ENCODE measurements at places on chromosomes 6 and 20.

GRCh38 chr6:117352466-117353081 is 73.2 kb downstream of the ROS1 start:
- peak; percentile 64 for DNase-seq

DNA sequence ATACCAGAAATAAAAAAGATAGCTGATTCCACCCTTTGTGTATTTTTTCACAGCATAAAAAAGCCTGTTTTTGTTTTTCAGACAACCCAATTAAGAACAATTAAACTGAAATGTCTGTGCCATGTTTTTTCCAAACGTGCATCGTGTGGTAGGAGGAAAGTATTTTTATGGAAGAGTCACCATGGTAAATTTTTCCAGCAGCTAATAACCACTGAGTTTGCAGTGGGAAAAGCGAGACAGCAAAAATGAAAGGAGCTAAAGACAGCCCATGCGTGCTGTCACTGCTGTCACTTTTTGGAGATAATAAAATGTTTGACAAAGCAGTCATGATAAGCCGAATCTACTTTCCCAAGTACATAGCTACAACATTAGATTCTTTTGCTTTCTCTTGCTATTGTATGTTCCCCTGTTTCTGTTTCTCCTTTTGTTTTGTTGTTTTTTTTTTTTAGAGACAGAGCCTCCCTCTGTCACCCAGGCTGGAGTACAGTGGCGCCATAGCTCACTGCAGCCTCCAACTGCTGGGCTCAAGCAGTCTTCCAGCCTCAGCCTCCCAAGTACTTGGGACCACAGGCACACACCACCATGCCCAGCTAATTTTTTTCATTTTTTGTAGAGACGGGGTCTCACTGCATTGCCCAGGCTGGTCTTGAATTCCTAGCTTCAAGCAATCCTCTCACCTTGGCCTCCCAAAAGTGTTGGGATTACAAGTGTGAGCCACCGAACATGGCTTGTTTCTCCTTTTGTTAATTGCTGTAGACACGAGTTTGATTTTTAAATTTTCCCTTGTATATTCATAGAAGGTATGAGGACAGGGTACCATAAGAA is 261.3 kb downstream of the TMEM242 start:
- no peak for DNase-seq

GRCh38 chr6:95185874-95186273 is 391.5 kb upstream of the MANEA start:
- DNase-seq, result no peak

DNA sequence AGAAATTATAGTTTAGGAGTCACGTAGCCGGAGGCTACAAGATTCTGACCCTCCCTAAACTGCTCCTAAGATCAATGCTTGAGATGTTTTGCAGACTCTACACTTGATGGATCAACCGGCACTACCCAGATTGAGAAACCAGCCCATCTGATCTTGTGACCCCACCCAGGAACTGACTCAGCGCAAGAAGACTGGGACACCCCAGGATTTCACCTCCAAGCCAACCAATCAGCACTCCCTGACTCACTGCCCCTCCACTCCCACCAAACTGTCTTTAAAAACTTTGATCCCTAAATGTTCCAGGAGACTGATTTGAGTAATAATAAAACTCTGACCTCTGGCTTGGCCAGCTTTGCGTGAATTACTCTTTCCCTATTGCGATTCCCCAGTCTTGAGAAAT is 99.8 kb downstream of the OPRM1 start:
- DNase-seq, result peak; percentile 4

- no peak for DNase-seq
These were observed 23.2 kb downstream of the TNXB start for GRCh38 chr6:32085759-32086459.

GRCh38 chr6:152943260-152943897 is 39.5 kb downstream of the FBXO5 start:
- DNase-seq, result no peak

GRCh38 chr6:114886670-114887436 is 544.0 kb upstream of the HS3ST5 start:
- no peak for DNase-seq

DNA sequence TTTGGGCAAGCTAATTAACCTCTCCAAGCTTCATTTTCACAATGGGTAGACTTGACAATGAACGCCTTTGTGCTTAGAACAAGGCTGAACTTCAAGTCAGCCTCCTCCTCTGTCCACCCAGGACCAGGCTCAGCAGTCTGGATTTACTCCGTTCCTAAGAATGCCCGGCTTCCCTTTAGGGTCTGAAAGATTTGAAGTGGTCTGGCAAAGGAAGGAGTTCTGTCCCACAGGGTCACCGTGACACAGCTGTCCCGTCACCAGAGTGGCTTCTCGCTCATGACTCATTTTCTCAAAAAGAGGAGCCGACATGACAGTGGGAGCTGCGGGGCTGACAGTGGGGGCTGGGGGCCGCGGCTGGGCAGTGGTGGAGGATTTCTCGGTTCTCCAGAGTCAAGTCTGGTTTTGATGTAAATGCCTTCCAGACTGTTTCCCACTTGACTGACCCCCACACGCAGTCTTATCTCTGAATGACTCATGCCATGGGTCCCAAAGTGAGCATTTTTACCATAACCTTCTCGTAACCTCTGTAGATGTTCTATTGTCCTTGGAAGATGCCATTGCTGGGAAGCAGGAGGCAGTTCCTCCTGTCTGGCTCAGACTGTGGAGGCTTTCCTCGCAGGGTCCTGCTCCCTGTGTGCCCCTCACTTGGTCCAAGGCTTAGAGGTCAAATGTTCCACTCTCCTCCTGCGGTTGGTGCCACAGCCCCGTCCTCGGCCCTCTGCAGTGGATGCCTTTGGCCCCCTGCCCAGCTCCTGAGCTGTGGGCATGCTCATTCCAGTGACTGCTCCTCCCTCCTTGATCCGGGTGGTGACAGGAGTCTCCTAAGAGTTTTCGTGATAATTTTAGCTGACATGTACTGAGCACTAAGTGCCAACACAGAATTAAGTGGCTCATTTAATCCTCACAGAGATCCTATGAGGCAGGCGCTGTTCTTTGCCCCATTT is 253.1 kb downstream of the FNDC1 start:
- peak; percentile 1 for DNase-seq

DNA sequence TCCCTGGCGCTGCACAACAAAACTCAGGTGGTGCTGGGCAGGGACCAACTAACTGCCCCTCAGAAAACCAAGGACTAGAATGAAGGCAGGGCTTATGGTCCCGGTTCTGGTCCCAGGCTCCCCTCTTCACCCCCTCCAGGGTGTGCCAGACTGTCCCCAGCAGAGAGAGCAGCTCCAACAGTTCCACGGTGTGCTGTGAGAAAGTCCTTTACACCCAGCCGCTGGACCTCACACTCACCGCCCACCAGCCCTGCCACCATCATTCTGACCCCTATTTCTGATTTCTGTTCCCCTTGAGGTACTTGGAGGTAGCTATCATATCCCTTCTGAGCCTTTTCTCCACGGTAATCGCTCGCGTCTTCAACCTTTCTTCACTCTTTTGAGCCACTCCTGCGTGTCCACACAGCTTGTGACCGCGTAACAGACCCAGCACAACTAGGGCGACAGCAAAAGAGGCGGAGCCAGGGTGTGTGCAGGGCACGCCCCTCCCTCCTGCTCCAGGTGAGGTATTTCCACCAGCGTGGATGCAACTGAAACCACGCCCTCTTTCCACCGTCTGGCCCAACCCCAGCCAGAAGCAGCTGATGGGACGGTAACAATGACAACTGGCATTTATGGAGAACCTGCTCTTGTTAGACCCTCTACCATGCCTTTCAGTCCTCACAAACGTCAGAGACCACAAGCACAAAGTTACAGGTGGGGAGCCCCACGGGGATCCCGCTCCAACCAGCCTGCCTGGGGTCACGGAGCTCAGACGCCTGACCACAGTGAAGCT is 2.3 kb downstream of the PXDC1 start:
- DNase-seq, result no peak

DNA sequence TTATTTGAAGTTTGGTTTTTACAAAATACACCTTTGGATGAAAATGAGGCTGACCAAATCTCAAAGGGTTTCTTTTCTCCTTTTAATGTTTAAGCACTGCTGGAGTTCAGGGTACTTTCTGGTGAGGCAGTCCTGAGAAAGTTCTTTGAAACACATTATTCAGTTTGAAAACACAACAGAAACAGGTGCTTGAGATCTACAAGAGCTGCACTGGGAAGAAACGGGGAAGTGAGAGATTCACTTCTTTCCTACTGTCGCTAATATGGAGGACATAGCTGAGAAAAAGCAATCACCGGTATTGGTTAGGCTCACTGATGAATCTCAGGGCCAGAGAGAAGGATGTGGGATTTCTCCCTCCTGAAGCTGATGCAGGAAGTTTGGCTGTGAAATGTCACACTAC is 22.9 kb upstream of the TMEM170B start:
- no peak for DNase-seq

GRCh38 chr20:53677447-53678314 is 84.0 kb upstream of the ZNF217 start:
- peak; percentile 71 for DNase-seq

GRCh38 chr20:44960103-44960852 is at the start of gene TOMM34:
Gene TOMM34, minus strand, starts transcription at chr20:44960397. Its CDS starts 64 bp downstream, at chr20:44960333.
- DNase-seq, result peak; percentile 92

- no peak for DNase-seq
These were observed 51.0 kb downstream of the KCNQ5 start for GRCh38 chr6:72672906-72673305.

GRCh38 chr6:160247457-160247883 is 11.2 kb downstream of the SLC22A2 start:
- DNase-seq, result no peak

DNA sequence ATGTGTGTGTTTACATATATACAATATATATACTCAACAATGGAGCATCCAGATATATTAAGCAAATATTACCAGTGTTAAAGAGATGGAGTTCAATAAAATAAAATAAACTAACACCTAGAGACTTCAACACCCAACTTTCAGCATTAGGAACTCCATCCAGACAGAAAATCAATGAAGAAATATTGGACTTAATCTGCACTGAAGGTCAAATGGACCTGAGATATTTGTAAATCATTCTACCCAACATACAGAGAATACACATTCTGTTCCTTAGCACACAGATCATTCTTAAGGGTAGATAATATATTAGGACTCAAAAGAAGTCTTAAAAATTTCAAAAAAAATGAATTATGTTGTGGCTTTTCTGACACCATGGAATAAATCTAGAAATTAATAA is 832.3 kb upstream of the ADGRB3 start:
- no peak for DNase-seq

- peak; percentile 49 for DNase-seq
These were observed 100.1 kb upstream of the CCDC28A start for GRCh38 chr6:138673346-138674014.

DNA sequence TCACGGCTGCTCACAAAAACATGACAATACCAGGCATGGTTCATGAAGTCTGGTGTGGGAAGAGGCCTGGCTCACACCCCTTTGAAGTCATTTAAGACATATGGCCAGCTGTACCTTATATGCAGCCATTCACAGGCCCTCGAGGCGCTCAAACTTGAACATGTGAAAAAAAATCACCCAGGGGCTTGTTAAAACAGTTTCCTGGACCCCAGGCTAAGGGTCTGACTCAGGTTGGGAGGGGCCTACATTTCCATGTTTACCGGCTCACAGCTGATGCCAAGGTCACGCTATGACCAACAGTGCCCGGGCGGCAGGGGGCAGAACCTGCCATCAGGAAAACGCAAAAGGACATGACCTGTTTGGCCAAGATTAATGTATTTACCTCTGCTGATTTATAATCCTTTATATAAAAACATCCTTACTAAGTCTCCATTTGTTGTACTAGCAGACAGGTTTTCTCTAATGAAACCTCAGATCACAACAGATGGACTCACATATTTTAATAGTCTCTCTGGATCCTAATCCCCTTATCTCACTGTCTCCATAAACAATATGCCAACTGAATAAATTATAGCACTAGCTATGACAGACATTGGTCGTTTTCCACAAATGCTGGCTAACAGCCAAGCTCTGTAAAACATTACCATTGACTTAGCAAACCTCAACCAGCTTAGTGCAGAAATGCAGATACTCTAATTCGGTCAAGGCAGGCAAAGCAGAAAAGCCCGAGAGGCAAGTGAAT is 19.9 kb downstream of the EZR start:
- peak; percentile 21 for DNase-seq

DNA sequence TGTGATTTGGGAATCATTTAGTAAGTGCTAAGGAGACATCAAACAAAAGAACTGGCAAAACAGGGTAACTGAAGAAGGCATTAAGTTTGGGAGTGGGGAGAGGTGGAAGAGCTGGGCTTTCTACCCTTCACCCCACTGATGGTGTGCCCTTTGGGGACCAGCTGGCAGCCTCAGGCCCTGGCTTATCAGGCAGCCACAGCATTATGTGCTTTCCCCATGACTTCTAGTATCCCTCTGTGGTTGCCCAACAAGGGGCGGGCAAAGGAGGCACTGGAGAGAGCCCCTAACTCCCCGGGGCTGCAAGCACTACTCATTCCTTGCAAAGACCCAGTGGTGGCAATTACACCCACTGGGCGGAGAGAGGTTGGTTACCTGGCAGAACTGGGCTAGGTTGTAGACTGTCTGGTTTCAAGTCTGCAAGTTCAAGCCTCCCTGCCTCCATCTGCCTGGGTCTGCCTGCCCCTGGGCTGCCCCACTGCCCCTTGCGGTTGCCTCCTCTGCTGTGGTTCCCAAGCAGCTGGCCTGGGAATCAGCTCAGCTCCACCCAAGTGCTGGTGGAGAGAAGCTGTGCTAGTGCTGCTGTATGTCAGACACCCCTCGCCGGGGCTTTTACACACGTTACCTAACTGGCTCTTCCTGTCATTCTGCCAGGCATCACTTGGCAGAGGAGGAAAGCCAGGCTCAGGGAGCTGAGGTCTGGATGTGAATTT is 29.9 kb downstream of the KCNK5 start:
- DNase-seq, result no peak

GRCh38 chr6:138571585-138572166 is 72.4 kb upstream of the NHSL1 start:
- no peak for DNase-seq

DNA sequence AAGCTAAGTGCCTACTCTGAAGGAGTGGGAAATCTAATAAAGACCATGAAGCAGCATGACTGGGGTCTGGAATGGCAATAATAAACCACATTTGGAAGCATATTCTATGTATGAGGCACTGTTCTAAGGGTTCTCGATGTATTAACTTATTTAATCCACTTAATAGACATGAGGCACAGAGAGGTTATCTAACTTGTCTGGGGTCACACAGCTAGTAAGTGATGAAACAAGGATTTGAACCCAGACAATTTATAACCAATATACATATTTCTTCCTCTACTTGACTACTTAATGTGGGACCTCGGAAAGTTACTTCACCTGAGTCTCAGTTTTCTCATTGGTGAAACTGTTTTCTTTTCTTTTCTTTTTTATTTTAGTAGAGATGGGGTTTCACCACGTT is 131.3 kb downstream of the PDSS2 start:
- DNase-seq, result no peak

DNA sequence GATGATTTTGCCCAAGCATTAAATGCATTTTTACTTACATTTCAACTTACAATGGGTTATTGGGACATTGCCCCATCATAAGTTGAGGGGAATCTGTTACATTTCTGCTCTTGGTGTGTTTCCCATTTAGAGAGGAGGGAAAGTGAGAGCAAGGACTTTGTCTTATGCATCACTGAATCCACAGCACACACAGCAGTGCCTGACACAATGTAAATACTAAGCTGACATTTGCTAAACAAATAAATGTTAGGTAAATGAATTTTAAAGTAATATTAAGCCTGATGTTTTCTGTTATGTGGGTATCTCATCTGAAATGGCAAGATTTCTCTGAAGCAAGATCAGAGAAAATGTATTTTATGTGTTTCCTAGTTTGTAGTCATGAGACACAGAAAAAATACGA is 143.6 kb upstream of the STXBP5 start:
- DNase-seq, result no peak
